Midbrain (tissue), 1 donor: ENCODE measurements at places on chromosomes 4 and X.
A peak's percentile ranks its signal among the peaks of the same experiment; 100 is the strongest.

DNA sequence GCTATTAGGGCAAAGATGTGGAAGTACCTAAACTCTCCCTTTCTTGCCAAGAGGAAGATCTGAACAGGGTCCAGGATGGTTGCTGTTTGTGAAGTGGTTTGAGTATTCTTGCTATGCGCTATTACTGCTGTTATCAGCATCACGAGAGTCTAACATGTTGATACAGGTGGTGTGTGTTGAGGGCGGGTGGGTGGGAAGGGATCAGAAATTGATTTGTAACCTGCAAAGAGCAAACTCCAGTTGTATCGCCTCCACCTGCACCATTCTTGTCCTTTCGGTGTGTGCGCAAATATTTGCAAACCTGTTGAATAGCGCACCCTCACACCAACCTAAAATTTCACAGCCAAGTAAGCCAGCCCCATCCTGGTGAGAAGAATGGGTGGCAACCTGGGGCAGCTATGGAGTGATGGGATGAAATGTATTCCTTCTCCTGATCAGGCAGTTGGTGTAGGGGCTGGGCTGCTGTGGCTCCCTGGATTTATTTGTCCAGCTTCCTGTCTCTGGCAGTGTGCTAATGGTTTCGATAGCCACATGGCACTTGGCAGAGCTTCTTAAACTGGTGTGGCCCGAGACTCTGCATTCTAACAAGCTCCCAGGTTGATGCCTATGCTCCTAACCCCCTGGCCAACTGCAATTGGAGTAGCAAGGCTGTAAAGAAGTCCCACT, 102.6 kb upstream of the SCML1 start:
- no peak for DNase-seq

GRCh38 chrX:118047446-118048186, 69.0 kb downstream of the KLHL13 start:
- DNase-seq, result no peak

GRCh38 chr4:41211951-41212615, 2.3 kb downstream of the APBB2 start:
- DNase-seq, result no peak

GRCh38 chrX:48715072-48715471, 18.5 kb downstream of the SUV39H1 start:
- no peak for DNase-seq

DNA sequence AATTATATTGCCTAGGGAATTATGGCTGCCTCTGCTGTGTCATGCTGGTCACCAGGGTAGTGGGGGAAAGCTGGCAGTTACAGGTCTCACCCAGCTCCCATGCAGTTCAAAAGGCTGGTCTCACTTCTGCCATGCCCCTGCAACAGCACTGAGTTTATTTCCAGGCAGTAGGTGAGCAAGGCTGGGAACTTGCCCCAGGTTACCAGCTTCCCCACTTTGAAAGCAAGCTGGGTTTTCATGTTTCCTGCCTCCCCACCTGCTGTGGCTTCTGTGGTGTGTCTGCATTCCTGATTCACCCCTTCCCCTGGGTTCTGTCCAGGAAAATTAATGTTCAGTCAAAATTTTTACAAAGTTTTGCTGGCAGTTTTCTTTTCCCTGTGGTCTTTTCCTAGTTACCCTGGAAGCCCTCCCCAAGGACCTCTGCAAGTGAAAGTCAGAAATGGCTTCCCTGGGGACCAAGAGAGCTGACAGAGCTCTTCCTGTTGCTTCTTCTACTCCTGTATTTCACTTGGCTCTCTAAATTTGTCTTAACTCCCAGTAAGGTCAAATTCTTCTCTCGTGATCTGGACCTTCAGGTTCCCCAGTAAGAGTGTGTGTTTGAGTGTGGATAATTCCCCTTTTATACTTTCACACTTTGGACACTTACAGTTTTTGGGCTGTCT, 58.5 kb upstream of the AGTR2 start:
- no peak for DNase-seq

DNA sequence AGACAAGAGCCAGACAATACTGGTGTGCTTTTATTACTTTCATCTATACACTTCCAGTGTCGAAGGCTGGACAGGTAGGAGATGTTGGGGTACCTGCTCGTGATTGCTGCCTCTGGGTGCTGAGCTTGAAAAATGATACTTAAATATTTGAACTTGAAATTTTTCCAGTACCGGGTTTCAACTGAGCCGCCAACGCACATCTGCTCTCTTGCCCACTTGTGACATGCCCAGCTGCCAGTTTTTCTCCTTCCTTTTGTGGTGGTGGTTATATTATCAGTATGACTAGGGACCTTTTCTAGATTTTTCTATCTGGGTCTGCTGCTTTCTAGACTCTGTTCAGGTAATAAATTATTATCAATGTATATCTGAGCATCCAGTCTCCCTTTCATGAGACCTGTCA, 3.4 kb downstream of the OGT start:
- no peak for DNase-seq

DNA sequence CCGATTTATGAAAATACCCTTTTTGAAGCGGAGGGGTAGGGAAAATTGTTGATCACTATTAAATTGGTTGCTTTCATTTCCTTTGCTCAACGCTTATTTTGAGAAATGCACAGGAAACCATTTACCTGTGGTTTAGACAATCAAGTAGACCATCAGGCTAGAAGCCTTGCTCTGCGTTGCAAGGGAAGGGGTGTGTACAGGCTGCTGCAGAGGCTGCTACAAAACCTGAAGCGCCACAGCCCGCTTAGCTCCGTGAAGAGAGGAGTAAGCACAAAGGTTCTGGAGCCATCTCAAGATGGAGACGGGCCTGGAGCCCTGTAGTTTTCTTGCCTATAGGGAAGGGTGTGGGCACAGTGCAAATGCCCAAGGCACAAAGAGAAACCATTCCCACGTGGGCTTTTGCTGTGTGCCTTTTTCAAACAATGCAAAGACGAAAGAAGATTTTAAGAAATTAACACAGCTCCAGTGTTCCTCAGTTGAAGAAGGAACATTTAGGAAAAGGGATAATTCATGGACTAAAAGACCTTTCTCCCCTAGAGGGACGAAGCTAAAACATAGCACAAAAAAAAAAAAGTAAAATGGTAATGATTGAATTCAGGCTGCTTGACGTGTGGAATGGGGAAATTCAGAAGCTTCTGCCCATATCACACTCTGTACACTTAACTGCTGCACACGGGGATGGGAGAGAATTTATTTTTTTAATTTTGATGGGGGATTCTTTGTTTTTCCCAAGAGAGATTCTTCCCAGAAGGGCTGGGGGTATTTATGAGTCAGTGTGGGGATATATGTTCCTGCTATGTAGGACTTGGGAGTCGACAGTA, 3.5 kb downstream of the TMSB4X start:
- peak; percentile 25 for DNase-seq

DNA sequence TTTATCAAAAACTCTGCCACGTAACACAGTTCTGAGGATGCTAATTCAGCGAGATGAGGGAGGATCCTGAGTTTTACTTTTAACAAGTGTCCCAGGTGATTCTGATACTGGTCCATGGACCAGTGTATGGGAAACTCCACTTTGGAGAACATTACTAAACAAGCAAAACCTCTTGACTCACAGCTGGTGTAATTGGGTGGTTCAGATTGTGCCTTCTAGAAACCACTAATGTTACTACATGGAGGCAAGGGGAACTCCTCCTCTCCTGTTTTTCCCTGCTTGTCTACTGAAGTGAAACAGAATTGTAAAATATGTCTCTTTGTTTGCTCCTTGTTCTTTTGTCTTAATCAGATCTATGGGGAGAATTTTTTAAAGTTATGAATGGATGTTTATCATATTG, 62.6 kb downstream of the FRAS1 start:
- DNase-seq, result no peak

DNA sequence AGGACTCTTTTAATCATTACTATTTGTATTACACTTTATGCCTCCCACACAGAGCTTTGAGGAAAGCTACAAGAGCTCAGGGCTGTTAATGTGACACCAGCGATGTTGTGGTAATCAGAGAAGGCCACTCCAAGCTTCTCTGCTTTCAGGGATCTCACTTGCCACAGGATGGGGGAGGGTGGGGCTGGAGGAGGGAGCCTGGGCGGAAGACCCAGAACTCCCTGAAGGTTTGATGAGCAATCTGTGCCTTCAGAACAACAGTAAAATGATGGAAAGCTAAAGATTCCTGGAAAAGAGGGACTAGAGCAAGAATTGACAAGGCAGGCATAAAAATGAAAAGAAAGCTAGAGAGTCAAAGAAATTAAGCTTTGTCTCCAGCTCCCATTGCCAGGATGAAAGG, 75.6 kb downstream of the MAML3 start:
- no peak for DNase-seq

DNA sequence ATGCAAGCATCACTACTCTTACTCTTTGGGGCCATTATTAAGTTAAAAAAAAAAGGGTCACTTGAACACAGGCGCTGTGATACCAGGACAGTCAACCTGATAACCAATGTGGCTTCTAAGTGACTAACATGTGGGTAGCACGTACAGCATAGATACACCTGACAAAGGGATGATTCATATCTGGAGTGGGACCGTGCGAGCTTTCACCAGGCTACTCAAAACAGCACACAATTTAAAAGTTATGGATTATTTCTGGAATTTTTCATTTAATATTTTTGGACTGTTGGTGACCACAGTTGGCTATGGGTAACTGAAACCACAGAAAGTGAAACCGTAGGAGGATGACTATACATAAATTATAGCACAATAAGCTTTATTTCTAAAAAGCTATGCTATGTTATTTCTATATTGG, 113.8 kb upstream of the STIM2 start:
- DNase-seq, result no peak

DNA sequence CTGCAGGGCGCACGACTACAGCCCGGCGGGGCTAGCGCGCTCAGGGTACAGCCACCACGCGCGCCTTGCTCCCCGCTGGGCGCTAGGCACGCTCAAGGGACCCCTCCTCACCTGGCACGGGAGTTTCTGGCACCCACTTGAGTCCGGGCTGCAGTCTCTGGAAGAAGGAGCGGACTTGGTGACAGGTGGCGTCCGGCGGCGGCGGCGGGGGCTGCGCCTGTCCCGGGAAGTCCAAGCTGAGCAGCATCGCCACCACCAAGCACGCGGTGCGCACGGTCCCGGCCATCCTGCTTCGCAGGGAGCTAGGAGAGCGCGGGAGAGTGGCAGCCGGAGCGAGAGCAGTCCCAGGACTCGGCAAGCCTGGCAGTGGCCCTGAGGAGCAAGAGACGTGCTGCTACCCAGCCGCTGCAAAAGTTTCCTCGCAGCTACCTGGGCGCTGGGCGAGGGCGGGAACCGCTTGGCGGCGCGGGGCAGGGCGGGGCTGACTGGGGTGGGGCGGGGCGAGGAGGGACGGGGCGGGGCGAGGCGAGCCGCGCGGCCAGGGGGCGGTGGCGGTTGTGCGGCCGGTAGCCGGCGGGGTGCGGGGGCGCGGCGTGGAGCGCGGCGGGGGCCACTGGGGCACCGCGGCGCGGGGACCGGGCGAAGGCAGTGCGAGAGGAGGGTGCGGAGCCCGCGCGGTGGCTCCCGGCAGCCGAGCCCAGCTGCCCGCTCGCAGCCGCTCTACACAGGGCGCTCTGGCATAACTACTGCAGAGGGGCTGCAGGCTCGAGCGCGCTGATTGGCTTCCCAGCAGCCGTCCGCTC, at the start of gene GPC3:
Gene GPC3, minus strand, starts transcription at position 431 of the 803 bp plus-strand sequence.
- DNase-seq, result no peak

DNA sequence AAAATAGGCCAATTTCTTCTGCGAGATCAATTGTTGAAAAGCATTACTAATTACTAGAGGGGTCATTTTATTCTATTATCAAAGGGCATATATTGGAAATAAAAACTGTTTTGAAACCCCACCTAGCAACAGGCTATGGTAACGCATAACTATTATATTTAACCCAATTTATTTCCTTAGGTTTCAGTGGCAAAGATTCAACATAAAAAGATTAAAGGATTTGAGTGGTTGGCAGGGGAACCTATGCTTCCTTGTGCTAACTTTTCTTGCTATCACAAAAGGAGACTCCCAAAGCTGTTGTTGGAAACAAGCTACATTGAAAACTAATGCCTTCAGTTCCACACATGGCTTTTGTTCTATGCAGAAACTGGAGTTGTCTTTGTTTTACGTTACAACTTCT, 166.9 kb upstream of the KLF3 start:
- no peak for DNase-seq

GRCh38 chr4:26884026-26884425, 23.4 kb downstream of the STIM2 start:
- no peak for DNase-seq

GRCh38 chr4:145626623-145626982, 7.4 kb downstream of the MMAA start:
- no peak for DNase-seq

DNA sequence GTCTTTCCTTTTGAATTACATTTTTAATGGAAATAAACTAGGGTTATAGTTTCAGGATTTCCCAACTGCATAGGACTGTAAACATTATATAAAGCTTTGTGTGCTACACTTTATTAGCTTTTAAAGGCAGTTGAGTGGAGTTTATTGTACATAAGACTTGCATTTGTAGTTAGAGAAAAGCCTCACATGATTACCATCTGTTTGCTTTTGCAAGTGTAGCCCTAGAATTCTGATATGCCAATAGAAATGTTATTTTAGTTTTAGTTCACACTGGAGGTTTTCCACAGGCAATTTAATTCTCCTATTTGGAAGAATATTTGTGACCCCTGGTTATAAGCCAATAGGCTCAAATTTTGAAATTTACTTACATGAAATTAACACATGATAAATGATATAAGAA, 41.3 kb upstream of the ANK2 start:
- DNase-seq, result no peak

- DNase-seq, result no peak
These were observed 23.2 kb downstream of the RWDD4 start for GRCh38 chr4:183635741-183636140.

DNA sequence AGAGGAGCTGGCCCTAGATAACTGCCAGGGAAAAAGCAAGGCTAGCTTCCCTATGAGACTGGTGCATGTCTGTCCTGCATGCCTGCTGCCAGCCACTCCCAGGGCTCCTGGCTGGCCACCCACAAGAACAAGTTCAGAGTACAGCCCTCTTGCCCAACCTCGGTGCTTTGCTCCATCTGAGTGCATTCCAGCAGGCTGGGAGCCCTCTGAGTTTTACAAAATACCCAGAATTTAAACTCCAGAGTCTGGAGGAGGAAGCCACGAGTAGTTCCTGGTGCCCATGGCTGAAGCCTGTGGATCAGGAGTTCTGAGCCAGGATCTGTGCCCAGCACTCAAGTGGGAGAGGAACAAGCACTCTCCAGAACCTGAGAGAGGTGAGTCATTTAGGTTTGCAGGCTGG, 111.6 kb downstream of the MAGEE2 start:
- no peak for DNase-seq

DNA sequence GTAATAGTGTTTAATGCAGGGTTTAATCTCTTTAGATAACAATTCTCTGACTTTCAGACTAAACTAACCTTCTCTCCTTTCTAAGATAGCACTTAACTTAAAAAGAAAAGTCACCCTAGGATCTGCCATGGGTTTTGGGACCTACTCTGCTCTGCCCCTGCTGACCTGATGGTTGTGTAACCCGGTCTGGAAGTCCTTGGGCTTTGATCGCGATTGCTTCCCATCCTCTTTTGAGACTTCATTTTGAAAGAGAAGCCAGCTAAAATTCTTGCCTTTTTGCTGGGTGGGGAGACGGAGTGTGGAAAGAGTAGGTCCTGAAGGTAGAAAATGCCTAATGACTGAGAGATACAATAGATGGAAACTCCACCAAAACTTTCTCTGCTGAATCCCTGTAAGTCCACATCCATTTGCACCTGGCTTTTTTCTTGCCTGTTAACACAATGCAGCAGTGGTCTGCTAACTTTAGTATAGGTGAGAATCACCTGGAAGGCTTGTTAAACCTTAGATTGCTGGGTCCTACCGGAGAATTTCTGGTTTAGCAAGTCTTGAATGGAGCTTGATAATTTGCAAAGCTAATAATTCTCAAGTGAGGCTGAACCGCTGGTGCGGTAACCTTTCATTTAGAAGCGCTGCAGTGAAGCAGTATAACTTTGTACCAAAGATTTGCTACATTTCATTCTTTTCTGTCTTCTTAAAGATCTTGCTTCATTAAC, 45.6 kb upstream of the CCSER1 start:
- DNase-seq, result no peak

GRCh38 chrX:24782011-24782410, 88.3 kb downstream of the POLA1 start:
- no peak for DNase-seq
